ENCODE measurements at places on chromosomes 16 and 17.

GRCh38 chr17:81009136-81009535 lies 17.5 kb downstream of the CHMP6 start:
- no peak for DNase-seq

DNA sequence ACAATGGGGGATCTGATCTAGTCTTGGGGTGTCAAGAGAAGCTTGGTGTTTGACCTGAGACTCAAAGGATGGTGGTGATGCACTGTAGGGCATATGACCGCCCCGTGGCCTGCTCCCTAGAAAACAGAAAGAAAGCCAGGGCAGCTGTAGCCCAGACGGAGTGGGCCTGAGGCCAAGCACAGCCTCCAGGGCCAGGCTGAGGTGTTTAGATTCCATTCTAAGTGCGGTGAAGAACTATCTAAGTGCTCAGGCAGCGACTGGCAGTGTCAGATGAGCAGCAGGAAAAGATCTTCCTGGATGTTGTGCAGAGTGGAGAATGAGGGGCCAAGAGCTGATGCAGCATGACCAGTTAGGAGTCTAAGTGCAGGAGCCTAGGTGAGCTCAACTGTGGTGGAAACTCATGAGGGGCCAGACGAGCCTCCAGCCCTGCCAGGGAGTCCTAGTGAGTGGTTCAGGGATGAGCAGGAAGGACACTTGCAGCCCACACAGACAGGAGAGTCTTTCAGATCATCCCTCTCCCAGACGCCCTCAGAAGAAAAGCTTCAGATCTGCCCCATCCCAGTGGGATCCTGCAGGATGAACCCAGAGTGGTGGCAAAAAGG lies 314.2 kb upstream of the CCL2 start:
- no peak for DNase-seq

DNA sequence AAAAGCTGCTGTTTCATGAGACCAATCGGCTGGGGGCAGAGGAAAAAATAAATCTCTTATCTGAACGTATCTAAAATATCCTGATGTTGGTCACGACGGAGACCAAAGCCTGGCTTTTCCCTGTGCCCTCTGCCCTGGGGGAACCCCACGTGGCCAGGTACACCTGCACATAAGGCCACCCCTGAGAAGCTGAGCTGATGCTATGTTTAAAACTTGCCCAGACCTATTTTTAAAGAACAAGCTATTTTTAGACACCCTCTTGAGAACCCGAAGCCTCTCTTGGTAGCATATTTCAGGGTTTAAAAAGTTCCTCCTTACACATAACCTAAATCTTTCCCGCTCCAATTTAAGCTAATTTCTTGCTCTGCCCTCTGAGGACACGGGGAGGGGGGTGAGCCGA lies 210.4 kb downstream of the GSG1L start:
- no peak for DNase-seq

DNA sequence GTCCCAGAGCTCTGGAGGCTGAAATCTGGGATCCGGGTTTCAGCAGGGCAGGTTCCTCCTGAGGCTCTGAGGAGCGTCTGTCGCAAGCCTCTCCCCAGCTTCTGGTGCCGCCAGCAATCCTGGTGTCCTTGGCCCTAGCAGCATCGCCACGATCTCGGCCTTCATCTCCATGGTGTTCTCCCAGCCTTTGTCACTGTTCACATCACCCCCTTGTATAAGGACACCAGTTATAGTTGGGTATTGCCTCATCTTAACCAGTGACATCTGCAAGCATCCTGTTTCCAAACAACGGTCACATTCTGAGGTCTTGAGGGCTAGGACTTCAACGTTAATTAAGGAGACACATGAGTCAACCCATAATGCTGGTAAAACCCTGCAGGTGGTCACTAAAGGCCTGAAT lies 2.8 kb upstream of the PPP1R27 start:
- DNase-seq = no peak

- DNase-seq = no peak
Observed at GRCh38 chr16:2470234-2470601, 879 bp upstream of the NTN3 start.

GRCh38 chr17:10094797-10095196 lies 103.6 kb downstream of the GAS7 start:
- no peak for DNase-seq

DNA sequence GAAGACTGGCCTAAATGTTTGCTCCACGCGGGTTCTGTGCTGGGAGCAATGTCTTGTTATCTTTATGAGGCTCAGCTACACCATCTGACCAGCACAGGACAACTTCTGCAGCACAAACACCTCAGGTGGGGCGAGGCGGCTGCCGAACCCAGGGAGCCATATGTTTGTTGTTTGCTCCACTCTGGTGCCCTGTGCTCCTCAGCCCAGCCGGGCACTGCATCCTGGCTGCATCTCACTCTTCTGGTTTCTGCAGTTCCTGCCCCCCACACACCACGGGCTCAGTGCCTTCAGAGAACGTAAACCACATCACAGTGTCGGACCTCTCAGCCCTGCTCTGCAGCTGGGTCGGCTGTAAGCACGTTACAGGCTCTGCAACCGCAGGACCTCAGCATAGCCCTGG lies 32.4 kb downstream of the MXRA7 start:
- peak; percentile 70 for DNase-seq

DNA sequence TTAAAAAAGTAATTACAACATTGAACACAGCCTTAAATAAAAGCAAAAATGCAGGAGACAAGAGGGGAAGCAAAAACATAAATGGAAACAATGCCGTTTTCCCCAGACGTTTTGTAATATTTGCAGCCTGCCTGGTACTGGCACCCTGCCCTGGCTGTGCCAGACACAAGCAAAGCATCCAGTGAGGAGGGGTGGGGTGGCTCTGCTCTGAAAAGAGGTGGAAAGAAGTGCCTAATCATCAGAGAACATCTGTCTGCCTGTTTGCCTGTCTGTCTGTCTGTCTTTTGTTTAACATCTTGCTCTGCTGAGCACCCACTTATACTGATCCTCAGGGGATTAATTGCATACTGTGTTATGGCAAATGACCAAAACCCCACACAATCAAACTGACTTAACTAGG lies 62.7 kb downstream of the C16orf82 start:
- DNase-seq = no peak

GRCh38 chr16:24482681-24483202 lies 56.6 kb upstream of the RBBP6 start:
- no peak for DNase-seq

- DNase-seq = no peak
Observed at GRCh38 chr17:3985846-3986245, 21.6 kb upstream of the ATP2A3 start.

DNA sequence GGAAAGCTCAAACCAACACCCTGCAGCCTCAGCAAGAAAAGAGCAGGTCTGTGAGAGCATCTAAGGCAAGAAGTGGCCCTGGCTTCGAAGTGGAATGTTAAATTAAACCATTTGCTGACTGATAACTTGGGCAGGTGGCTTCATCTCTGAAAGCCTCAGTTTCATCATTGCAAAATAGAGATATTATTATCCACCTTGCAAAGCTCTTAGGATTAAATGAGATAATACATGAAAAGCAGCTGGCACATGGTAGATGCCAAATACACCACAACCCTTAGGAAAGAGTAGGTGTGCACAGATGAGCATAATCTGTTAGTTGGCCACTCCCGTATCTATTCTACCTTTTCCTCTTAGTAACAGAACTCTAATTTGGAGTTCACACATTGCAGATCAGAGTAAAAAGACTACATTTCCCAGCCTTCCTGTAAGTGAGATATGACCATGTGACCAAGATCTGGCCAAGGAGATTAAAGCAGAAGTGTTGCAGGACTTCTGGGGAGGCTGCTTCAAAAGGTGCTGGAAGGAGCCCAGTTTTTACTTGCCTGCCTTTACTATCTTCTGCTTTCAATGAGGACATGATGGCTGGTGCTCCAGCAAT lies 288.7 kb downstream of the SOX9 start:
- DNase-seq = no peak

- no peak for DNase-seq
Observed at GRCh38 chr16:79328402-79329165, 272.0 kb downstream of the MAF start.

DNA sequence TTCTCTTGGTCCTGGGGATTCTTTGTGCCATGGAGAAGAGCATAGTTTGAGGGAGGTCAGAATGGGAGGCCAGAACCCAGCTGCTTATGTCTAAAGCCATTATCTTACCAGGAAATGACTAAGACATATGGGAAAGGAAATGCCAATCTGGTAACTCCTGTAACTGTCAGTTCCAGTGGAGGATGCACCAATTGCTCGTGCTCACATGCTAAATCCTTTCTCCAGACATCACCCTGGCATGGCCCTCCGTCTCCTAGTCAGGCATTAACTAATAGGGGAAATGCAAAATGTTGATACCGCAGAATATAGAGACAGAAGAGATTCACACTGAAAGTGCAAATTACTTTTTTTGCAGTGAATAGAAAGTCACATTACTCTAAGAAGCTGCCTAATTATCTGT lies 255.6 kb upstream of the HSBP1 start:
- no peak for DNase-seq

GRCh38 chr16:72066747-72067146 lies 3.7 kb downstream of the HPR start:
- peak; percentile 52 for DNase-seq

DNA sequence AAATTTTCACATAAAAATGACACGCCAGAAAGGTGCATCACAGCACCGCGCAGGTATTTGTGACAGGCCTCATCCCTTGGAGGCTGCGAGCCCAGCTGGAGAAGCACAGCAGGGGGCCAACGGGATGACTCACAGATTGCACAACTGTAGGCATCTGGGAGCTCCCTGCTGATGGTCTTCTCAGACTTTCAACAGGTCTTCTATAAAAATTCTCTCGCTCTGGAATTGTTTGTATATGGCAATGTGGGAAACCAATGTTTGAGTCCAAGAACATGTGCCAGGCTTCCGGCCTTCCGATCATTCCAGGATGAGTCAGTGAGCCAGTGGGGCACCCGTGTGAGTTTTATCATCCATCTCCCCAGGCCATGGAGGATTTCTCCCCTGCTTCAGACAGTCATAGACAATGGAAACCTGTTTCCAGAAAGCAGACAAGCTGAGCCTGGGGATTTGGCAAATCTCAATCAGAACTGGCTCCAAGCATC lies 24.1 kb upstream of the ADORA2B start:
- DNase-seq = no peak

DNA sequence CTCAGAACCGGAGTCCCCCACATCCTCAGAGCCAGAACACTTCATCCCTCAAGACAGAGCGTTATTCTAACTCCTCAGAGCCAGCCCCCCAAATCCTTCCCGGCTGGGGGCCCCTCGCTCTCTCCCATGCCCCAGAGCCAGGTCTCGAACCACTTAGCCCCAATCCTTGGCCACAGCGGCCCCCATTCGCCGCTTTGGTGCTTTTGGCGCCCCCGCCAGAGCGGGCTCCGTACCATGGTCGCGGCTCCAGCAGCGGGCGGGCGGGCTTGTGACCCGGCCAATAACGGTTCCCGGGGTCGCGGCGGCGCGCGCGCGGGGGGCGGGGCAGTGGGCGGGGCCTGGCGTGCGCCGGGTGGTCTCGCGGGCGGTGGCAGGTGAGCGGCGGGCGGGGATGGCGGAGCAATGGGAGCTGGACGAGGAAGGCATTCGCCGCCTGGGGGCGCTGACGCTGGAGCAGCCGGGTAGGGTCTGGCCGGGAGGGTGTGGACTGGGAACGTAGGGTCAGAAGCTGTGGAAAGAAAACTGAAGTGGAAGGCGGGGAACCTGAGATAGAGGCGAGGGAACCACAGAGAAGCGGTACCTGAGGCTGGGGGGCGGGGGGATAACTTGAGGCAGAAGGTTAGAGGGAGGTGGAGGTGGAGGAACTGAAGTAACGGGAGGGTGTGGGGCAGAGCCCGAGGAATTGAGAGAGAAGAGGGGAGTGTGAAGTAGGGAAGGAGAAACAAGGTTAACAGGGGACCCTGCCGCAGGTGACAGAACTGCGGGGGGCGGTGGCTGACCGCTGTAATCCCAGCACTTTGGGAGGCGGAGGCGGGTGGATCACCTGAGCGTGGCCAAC lies at the start of the genes KCTD19 and LRRC36:
KCTD19 (minus strand) TSS at position 270 of the 838 bp plus-strand sequence; CDS start at position 236, 34 bp downstream.
LRRC36 (plus strand) TSS at position 344 of the 838 bp plus-strand sequence; CDS start at position 392, 48 bp downstream.
- peak; percentile 87 for DNase-seq

DNA sequence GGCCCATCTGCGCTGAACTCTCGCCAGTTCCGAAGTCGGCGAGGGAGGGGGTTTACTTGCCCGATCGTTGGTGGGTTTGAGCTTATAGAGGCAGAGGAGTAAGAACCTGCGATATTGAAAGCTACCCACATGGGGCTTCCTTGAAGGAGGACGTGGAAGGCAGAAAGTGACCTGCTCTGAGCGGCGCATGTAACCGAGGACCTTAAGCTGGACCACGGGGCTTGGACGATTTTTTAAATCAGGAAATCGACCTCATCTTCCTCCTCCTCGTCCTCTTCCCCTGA lies 2.0 kb downstream of the PRAC2 start:
- DNase-seq = peak; percentile 54

DNA sequence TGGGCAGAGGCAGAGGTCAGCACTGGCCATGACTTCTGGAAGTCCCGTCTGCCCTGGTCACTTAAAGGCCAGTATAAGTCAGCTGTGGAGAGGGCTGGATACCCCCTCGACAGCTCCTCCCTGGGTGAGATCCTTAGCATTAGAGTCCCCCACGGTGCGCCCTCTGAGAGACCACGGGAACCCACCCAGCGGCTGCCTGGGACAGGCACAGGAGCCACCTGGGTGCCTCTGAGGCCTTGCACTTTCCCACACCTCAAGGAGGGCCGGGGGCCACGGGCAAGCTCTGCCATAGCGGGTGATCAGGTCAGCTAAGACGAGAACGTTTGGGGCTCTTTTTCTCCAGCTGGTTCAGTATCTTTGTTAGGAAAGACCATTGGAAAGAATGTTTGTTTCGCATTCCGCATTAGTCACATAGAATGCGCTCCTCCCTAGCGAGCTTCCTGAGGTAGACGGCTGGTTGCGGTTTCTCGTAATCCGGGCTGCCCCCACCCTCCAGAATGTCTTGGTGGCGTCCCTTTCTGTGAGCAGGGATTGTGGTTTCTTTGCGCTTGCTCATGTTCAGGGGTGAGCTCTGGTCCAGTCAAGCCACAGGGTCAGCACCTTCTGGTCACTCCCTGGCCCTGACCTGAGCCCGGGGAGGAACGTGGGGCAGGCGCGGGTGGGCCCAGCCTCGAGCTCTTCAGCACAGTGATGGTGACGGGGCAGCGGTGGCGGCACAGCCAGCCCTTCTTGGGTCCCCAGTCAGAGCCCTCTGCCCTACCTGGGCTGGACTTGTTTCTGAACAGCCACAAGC lies 25.2 kb downstream of the NME3 start:
- DNase-seq = no peak

GRCh38 chr16:87702325-87702811 lies 63.4 kb downstream of the KLHDC4 start:
- DNase-seq = peak; percentile 24

DNA sequence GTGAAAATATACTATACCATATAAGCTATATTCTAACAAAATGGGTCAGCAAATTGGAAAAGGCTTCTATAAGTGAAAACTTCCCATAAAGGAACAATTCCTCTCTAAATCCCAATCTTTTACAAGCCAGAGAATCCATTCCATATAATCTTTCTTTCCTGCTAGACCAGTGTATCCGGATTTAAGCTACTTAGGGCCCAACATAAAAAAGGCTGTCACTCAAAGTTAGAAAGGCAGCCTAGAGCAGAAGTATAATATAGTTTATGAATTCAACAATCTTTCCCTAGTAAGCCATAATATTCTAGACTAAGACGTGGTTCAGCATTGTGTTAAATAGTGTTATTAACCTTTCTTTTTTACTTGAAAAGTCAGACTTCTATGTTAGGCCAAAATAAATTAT lies 93.0 kb downstream of the SKAP1 start:
- DNase-seq = no peak

Measured in small intestine (tissue), 16 donors.